Sciatic nerve (tissue), 2 donors: ENCODE measurements at places on chromosomes 3 and 15. TPM values are rescaled to one million over a fixed set of nuclear protein-coding genes. Genes with fewer than 3 reads are reported as not detected.
A peak's percentile ranks its signal among the peaks of the same experiment; 100 is the strongest.

- DNase-seq: no peak
These were observed 122.5 kb upstream of the ST8SIA2 start for GRCh38 chr15:92271179-92271578.

DNA sequence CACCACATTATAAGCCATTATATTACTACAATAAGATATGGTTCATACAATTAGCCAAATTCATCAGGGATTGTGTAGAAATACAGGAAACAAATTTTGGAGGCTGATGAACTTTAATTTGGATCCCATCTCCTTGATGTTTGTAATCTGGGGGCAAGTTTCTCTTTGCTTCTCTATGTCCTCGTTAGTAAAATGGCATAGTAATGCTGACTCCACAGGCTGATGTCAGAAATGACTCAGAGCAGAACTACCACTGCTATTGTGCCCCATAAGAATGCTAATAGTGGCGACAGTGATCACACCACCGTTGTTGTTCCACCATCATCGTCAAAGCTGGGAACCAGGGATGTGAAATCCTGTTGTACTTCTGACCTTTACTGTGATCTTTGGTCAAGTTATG lies 722.3 kb upstream of the LMCD1 start:
- DNase-seq: no peak

DNA sequence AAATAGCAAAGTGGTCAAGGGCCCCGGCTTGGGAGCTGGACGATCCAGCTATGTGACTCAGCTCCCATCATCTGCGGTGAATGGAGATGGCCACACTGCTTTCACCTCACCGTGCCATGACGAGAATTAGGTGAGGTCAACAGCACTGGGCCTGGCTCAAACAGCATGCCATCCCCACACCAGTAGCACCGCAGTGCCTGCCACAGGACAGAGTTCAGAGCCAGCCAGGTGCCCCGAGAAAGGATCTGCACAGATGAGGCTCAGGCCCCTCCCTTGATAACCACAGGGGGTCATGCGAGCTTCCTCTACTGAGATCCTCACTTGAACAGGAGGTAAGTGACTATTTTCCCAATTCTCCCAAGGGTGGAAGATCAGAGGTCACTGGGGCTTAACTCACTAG lies 29.4 kb downstream of the ZXDC start:
- DNase-seq: peak; percentile 34

DNA sequence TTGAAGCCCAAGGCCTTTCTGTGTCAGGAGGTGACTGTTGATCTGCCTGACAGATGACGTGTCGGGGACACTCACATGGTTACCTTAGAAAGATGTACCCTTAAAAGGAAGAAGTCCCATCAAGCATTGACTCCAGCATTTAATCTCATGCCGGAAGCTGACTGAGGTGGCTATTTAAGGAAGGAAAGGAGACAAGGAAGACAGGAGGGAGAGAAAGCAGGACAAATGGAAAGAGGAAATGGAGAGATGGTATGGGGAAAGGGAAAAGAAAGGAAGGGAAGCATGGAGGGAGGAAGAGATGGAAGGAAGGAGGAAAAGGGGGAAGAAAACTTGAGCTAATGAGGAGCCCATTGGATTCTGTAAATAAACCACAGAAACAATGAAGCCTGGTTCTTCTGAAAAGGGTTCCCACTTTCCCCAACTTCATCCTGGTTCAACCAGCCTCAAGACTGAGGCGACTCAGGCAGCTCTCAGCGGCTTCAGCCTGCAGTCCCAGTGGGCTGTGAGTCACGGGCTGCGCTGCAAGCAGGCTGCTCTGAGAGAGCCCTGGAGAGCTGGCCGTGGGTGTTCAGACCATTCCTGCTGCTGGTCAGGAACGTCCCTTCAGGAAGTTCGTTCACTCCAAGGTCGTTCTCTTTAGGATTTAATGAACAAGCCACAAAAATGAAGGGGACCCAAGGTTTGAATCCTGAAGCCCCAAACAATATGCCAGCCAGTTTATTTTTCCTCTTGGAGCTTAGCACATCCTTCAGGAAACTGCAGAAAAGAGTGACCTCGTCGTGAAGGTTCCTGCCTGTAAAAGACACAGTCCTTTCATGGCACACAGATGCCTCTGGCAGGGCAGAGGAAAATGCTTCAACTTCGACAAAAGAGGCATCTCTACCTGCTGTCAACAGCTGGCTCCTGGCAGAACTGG lies 69.6 kb upstream of the THBS1 start:
- no peak for DNase-seq

DNA sequence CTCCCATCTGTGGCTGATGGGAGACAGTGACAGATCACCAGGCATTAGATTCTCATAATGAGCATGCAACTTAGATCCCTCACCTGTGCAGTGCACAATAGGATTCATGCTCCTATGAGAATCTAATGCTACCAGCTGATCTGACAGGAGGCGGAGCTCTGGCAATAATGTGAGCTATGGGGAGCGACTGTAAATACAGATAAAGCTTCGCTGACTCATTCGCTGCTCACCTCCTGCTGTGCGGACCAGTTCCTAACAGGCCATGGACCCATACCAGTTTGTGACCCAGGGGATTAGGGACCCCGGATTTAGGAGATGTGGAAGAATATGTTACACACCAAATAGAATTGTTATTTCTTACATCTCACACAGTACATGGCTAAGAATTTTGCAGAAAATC lies 6.7 kb downstream of the ARGFX start:
- DNase-seq: no peak

DNA sequence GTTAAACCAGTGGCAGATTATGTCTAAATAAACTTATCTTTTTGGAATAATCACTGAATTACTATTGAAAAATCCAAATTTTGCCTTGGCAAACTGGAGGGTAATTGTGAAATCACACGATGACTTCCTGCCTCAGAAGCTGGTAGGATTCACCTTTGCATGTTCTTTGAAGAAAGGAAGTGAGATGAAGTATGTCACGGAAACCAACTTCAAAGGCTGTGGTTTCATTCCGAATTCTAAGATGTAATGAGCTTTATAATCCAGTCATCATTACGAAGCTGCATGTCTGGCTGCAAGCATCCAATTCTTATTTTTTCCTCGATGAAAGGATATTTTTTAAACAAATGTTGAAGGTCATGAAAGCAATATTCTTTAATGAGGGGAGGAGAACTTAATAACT lies 15.0 kb upstream of the ZBED2 start:
- no peak for DNase-seq

The GPR160 gene
- total RNA-seq: 5.4 TPM

The ROPN1B gene
- 5.4 TPM for total RNA-seq

The ONECUT1 gene
- not detected for total RNA-seq
